Activated CD4-positive, alpha-beta memory T cell treated with anti-CD3 and anti-CD28 coated beads for 36 hours (primary cell): ENCODE measurements at places on chromosomes 13 and 19. TPM values are rescaled to one million over a fixed set of nuclear protein-coding genes. Genes with fewer than 3 reads are reported as not detected.

SLAIN1 gene
- total RNA-seq: 21.8 TPM

EBI3 gene
- 14.2 TPM for total RNA-seq

FDX2 gene
- 12.2 TPM for total RNA-seq

LYPD3 gene
- 2.3 TPM for total RNA-seq

ALOX5AP gene
- total RNA-seq: 31.8 TPM

ZNF20 gene
- total RNA-seq: 1.5 TPM

SBK3 gene
- not detected for total RNA-seq

ADGRE1 gene
- total RNA-seq: 6.6 TPM

ZNF547 gene
- total RNA-seq: 1.4 TPM

ZNF560 gene
- total RNA-seq: not detected

PLPPR3 gene
- total RNA-seq: not detected

CEACAM3 gene
- total RNA-seq: not detected

NCAN gene
- 0.05 TPM for total RNA-seq

SLC7A10 gene
- total RNA-seq: not detected

PEAK3 gene
- total RNA-seq: not detected

IER2 gene
- 129 TPM for total RNA-seq

HAUS8 gene
- total RNA-seq: 34.9 TPM

MYH14 gene
- total RNA-seq: not detected

ANKLE1 gene
- 10.7 TPM for total RNA-seq

PCP2 gene
- 0.62 TPM for total RNA-seq

SYT5 gene
- total RNA-seq: 0.22 TPM

CDX2 gene
- total RNA-seq: not detected

CASP14 gene
- total RNA-seq: not detected

NALCN gene
- total RNA-seq: not detected

PPP1R13L gene
- 9.2 TPM for total RNA-seq

PINLYP gene
- total RNA-seq: 3.7 TPM

FXYD1 gene
- total RNA-seq: 2.8 TPM

CFD gene
- total RNA-seq: 0.63 TPM

CEACAM19 gene
- total RNA-seq: 0.31 TPM

SERTM1 gene
- total RNA-seq: not detected

CABP5 gene
- not detected for total RNA-seq

ZNF724 gene
- 13.6 TPM for total RNA-seq

ZSCAN4 gene
- total RNA-seq: not detected

SNRPA gene
- total RNA-seq: 241 TPM

SLITRK1 gene
- not detected for total RNA-seq

LYL1 gene
- total RNA-seq: 5.0 TPM

ZNF415 gene
- 0.88 TPM for total RNA-seq

ANGPTL8 gene
- not detected for total RNA-seq

PNMA8A gene
- total RNA-seq: 0.44 TPM

CEACAM4 gene
- not detected for total RNA-seq

PLIN5 gene
- total RNA-seq: 0.17 TPM

ZIC5 gene
- not detected for total RNA-seq

RRAS gene
- 12.2 TPM for total RNA-seq

FLT3LG gene
- 51.0 TPM for total RNA-seq

CAPN12 gene
- 7.1 TPM for total RNA-seq

SERPINE3 gene
- total RNA-seq: not detected

SEMA6B gene
- 0.19 TPM for total RNA-seq

PPP2R1A gene
- total RNA-seq: 229 TPM

SLC8A2 gene
- not detected for total RNA-seq

FBXL12 gene
- 20.7 TPM for total RNA-seq

KIR2DL4 gene
- total RNA-seq: not detected

CAB39L gene
- total RNA-seq: 6.3 TPM

C1QTNF9 gene
- total RNA-seq: not detected
